NCI-H2081 (cell line): ENCODE measurements at places on chromosomes 6 and 20.

DNA sequence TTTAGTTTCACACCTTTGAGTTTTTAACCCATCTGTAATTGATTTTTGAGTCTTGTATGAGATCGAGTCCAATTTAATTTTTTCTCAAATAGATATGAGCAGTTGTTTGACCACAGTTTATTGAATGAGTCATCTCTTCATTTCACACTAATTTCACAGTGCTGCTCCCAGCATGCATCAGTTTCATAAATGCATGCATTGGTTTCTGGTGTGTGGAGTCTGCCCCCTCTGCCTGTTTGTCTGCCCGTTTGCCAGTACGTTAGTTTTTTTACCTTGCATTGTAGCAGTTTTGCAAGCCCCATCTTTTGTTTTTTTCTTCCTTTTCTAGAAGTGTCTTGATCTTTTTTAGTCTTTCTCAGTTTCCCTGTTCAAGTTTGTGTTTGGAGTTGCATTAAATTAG, 11.9 kb downstream of the SLX4IP start:
- DNase-seq: peak; percentile 66

GRCh38 chr6:81366972-81367371, 385.5 kb downstream of the TENT5A start:
- DNase-seq: no peak

- DNase-seq: no peak
These were observed 132.7 kb upstream of the SALL4 start for GRCh38 chr20:51935003-51935358.

DNA sequence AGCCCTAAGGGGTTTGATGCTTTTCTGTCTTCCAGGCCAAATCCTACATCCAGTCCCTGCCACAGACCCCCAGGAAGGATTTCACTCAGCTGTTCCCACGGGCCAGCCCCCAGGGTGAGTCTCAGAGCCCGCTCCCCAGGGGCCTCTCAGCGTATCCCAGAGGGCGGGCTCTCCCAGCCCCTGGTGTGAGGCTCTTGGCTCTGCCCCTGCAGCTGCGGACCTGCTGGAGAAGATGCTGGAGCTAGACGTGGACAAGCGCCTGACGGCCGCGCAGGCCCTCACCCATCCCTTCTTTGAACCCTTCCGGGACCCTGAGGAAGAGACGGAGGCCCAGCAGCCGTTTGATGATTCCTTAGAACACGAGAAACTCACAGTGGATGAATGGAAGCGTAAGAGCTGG, 8.4 kb downstream of the MAPK13 start:
- DNase-seq: no peak

DNA sequence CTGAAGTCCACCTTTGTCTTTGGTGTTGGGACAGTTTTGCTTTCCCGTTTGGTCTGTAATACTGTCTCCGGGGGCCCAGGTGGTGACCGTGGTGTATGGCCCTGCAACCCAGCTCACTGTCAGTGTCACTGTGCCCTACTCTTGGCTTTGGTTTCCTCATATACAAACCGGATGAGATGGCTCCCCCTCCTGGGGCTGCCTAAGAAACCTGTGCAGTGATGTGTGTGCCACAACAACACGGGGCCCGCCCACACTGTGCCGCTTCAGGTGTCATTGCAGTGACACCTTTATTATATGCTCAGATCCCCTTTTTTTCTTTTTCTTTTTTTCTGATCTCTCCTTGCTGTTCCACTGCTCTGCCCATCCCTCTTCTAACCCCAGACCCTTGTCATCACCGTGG, 73.9 kb downstream of the RAMACL start:
- no peak for DNase-seq

- no peak for DNase-seq
These were observed 5.3 kb upstream of the RAET1L start for GRCh38 chr6:150030611-150031010.

DNA sequence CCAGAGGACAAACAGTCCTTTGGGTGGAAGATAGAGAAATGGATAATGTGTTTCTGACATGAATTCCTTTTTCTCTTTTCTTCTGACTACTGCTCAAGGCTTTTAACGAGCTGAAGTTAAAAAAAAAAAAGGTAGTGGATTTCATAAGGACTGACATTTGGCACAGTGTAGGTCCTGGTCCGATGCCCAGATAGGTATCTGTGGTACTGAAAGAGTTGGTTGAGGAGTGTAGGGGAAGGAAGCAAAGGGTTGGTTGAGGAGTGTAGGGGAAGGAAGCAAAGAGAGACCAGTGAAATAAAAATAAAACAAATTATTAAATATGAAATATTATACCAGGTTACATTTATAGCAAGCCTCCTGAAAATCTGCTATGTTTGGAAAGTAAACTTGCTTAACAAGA, 11.8 kb downstream of the UTRN start:
- DNase-seq: no peak

- peak; percentile 1 for DNase-seq
These were observed 34.7 kb upstream of the LAMA4 start for GRCh38 chr6:112289038-112289566.

DNA sequence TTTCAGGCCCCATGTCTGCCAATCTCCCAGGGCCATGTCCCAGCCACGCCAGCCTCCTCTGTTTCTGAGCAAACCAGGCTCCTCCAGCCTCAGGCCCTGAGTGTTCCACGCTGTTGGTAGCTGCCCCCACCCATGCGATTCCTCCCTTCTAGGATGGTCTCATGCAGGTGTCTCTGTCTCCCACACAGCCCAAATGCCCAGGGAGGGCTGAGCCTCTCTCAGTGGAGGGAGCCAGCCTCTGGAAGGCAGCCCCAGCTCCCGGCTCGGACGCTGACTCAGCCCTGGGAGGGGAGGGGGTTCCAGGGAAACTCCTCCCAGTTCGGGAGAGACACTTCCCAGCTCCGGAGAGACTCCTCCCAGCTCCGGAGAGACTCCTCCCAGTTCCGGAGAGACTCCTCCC, 122.9 kb upstream of the AFDN start:
- no peak for DNase-seq

DNA sequence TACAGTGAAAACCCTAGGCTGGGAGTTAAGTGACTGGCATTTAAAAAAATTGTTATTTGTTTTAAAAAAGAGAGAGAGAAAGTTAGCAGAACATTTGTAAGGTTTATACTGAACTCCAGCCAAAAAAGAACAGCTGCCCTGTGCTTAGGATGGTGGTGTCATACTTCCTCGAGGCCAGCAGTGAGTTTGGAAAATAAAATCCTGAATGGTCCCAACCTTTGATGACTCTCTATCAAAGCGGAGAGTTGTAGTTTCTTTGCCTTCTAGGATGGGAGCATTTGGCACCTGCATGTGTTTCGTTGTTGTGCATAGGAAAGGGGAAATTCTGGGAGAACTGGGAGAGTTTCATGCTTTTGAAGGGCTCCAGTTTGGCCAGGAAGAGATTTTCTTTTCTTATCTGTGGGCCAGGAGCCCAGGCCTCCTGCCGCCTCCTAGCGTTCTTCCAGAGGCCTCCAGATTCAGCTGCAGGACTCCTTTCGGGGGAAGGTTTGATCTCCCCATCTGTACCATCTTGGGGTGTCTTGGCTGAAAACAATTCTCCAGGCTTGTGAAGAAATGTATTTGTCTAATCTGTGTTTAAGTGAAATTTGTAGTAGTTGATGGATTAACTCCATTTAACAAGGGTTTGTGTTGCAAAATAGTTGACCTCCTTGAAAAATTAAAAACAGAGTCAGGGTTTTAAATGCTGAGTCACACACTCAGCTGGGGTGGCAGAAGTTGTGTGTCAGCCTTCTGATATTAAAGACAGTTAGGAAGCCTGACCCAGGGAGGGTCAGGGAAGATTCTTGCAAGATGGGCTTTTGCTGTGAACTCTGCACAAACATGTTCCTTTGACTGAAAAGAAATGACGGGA, 63.4 kb downstream of the TXNDC5 start:
- no peak for DNase-seq

DNA sequence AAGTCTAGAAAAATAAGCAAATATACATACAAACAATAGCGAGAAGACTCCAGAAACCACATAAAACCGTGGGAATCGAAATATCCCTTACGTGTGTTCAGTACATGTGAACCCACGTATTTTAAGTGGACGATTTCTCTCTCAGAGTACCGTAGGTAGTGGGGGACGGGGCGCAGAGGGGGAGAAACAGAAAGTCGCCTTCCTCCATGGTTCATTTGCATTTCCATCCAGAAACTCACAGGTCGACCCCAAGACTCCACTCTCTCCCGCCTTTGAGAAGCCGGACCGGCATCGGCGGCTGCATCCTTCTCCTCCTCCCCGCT, 538 bp upstream of the ENPP1 start:
- DNase-seq: no peak

DNA sequence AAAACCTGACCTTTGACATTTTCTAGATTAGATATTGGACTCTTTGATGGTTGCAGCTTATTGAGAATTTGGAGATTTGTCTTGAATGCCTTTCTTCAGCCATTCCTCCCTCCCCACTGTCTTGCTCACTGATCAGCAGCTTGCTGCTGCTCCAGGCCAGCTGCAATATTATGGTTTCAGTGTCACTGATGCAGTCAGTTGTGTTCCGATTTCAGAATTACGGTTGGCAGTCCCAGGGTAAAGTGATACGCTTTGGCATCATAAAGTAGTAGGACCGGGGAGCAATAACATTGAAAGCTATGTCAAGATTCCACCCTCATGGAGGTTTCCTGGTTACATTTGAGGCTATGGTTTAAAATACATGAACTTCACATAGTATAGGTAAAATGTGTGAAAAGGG, 152.6 kb downstream of the BCKDHB start:
- no peak for DNase-seq

GRCh38 chr20:61819921-61820825, 245.5 kb downstream of the TAF4 start:
- no peak for DNase-seq

GRCh38 chr6:108454356-108454755, 106.4 kb upstream of the FOXO3 start:
- no peak for DNase-seq

DNA sequence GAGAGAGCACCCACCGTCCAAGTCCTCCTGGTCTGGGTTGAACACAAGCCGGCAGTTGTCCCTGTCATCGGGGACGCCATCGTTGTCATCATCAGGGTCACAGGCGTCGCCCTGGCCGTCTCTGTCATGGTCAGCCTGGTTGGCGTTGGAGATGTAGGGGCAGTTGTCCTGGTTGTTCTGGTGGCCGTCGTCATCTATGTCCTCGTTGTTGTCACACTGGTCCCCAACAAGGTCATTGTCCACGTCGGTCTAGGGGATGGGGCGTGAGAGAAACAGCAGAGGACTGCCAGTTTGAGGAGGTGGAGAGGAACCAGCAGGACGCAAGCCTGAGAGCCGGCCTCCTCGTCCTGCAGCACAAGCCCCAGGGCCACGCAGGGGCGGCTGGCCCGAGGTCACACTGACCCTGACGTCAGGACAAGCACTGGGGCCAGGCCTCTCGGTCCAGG, 28.5 kb downstream of the THBS2 start:
- DNase-seq: no peak

DNA sequence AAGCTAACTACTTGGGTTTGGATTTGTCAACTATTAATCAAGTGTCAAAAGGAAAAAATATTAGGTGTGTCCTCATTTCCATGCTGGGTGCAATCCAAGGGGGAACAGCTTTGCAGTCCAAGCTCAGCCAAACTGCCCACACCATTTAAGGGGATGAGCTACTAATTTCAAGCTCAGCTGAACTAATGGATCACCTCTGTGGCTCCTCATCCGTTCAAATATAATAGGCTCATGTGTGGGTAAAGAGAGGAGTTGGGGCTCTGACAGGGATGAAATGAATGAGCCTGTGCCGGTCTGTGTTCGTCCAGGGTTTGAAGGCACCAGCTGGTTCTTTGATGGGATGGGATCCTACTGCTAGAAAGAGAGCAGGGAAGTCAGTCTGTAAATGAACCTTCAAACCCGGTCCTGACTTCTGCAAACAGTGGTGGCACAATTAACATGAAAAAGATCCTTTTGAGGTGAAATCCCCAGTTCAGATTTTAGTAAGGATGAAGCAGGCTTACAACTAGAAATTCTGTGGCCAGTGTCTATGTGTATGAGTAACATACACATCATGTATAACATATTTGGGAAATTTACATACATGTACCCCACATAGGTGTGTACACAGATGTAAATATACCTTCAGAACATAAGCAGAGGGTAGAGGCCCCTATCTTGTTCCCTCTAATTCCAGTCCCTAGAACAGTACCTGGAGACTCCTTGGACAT, 41.9 kb downstream of the TTI1 start:
- DNase-seq: no peak

DNA sequence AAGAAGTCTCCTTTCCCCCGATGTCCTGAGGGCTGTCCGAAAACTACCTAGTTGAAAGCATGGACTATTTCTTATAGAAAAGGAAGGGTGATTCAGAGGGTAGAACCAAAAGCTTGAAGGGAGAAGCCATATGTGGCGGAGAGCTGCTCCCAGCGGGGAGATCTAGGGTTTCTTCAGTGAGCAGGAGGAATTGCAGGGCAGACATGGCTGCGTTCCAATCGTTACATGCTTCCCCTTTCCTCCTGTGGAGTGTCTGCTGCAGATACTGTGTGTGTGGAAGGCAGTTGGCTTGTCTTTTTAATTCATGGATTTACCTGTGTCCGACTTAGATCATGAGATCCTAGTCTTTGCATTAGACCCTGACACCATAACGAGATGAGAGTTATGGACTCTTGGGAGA, 799.5 kb downstream of the QKI start:
- no peak for DNase-seq

- no peak for DNase-seq
These were observed 19.3 kb downstream of the DOP1A start for GRCh38 chr6:83086751-83087150.

- DNase-seq: no peak
These were observed 4.9 kb downstream of the MAPK13 start for GRCh38 chr6:36135053-36135731.

GRCh38 chr6:38176797-38177751, 357.5 kb downstream of the ZFAND3 start:
- DNase-seq: no peak

- no peak for DNase-seq
These were observed 62.3 kb upstream of the NKX2-2 start for GRCh38 chr20:21575981-21576740.

- no peak for DNase-seq
These were observed 11.5 kb downstream of the IRF4 start for GRCh38 chr6:402901-403658.

DNA sequence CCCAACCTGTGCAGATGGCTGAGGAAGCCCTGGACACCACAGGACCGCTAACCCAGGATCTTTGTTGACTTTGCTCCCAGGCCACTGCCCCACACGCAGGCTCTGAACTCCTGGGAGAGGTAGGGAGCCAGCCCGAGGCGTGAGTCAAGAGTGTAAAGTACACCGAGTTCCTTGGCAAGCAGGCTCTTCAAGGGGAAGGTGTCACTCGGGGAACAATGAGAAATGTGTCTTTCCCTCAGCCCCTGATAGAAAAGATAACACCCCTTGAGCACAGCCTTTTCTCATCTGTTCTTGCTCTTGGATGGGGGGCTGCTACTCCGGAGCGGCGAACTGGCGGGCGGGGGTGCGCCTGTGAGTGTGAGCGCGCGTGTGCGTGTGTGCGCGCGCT, 472 bp upstream of the EDN3 start:
- DNase-seq: no peak

DNA sequence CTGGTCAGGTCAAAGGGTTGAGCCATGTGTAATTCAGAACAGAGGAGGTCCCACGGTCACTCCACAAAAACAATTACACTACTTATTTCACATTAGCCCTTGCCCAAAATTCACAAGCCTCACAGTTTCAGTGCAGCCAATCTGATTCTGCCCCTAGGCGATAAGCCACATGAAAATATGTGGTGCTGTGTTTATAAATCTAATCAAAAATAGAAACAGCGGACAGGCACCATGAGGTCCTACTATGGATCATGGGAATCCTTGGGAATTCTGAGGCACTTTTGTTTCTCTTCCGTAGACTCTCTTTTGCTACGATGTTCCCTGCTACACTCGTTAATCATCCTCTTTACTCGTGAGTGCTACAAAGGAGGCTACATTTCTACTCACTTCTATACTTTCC, 476.1 kb downstream of the TFAP2A start:
- no peak for DNase-seq
